M059J (cell line): ENCODE measurements at places on chromosomes 5 and 9. TPM values are rescaled to one million over a fixed set of nuclear protein-coding genes. Genes with fewer than 3 reads are reported as not detected.
A peak's percentile ranks its signal among the peaks of the same experiment; 100 is the strongest.

The FSTL4 gene
- not detected in 2 replicates for total RNA-seq

The FOXI1 gene
- not detected in 2 replicates for total RNA-seq

The PCDHB16 gene
- 3.0 and 8.6 TPM in 2 replicates for total RNA-seq

The ATOX1 gene
- total RNA-seq, result 169 and 189 TPM in 2 replicates

The KIF12 gene
- total RNA-seq, result 0.12 TPM in 1 of 2 replicates, not detected in the other

GRCh38 chr9:121863955-121864354 lies 212.5 kb downstream of the DAB2IP start:
- peak; percentile 71 for DNase-seq

DNA sequence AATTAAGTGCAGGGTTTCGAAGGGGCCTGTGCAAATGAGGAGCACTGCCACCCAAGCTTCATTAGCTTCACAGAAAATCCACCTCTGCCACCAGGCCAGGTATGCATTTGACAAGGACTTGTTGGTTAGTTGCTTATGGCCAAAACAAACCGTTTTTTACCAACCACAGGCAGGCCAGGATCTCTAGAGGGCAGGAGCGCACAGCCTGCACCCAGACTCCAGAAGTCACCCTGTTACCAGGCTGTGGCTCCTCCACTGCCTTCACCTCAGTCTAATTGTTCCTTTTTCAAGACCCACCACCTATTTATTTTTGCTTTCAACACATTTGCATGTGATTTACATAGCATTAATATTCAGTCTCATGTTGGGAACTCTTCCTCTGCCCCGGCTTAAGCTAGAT lies 78.3 kb upstream of the HSPA9 start:
- peak; percentile 62 for DNase-seq

DNA sequence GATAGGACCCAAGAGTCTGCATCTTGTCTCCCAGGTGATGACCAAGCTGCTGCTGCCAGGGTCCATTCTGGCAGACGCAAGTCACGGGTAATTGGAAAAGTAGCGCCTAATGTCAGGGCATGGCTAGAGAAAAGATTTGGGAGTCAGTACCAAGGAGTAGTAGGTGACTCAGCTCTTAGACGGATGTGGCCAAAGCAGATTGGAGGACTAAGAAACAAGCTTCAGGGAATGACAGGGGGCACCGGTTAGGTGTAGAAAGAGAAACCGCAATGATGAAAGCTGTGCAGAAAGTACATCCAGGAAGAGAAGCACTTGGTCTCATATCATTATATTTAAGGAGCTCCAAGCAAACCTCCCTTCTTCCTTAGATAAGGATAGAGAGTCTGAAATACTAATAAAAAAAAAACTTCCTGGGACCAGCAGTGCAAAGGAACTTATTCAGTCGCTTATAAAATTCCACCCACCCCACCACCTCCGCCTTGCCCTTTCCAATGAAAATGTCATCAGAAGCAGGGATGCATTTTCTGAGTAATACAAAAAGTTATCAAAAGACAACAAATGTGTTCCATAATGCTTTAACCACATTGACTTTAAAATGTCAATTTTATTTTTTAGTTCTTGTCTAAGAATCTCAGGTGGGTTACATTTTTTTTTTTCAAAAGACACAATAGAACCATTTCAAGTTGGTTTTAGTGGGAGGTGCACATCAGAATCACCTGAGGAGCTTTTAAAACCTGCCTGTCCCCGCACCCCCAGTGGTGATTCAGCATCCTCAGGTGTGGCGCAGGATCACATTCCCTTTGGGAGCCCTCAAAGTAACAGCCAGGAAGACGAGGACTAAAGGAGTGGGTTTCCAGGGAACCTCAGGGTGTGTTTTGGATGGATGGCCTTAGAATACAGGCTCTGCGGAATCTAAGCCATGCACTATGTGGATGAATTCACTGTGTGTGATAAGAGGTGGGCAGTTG lies 31.2 kb downstream of the PTPN3 start:
- DNase-seq, result peak; percentile 70

DNA sequence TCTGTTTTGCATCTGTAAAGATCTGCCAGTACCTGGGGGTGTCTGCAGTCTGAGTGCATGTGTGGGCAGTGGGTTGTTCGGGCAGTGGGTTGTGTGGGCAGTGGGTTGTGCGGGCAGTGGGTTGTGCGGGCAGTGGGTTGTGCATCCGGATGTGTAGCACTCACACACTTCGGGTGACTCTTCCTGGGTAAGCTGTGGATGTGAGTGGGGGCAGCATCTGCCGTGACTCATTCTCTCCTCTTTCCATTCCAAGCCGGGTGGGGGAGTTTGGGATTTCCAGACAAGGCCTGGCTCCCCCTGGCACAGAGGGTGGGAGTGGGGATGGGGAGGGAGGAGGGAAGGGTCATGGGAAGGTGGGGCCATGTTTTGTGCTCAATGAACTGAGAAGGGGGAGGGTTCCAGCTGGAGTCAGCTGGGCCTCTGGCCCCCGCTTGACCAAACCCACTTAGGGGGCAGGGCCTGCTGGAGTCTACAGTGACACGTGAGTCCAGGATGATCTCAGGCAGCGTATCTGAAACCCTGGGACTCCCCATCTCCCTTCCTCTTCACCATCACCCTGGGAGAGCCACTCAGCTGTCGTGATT lies 8.3 kb downstream of the CRB2 start:
- DNase-seq, result peak; percentile 47

- DNase-seq, result no peak
These were observed 16.1 kb upstream of the IL13 start for GRCh38 chr5:132641841-132642240.

- peak; percentile 66 for DNase-seq
These were observed 121.9 kb downstream of the CDH18 start for GRCh38 chr5:19866090-19866450.

- no peak for DNase-seq
These were observed 574.2 kb downstream of the RAB3C start for GRCh38 chr5:59157068-59157467.

DNA sequence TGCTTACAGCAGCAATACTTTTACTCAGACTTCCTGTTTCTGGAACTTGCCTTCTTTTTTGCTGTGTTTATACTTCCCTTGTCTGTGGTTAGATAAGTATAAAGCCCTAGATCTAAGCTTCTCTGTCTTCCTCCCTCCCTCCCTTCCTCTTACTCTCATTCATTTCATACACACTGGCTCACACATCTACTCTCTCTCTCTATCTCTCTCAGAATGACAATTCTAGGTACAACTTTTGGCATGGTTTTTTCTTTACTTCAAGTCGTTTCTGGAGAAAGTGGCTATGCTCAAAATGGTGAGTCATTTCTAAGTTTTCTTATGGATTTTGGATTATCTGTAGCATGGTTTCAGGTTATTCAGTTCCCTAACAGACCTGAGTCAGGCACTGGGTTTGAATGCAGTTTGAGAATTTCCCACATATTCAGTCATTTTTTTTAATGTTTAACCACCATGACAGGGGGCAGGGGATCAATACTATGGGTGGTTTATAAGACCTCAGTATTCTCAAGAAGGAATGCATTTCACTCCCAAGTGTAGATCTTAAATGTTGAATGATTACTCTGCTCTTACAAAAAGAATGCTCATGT lies at the start of gene IL7R:
Gene IL7R, plus strand, starts transcription at position 127 of the 587 bp plus-strand sequence. Its CDS starts 87 bp downstream, at position 214.
- peak; percentile 81 for DNase-seq

DNA sequence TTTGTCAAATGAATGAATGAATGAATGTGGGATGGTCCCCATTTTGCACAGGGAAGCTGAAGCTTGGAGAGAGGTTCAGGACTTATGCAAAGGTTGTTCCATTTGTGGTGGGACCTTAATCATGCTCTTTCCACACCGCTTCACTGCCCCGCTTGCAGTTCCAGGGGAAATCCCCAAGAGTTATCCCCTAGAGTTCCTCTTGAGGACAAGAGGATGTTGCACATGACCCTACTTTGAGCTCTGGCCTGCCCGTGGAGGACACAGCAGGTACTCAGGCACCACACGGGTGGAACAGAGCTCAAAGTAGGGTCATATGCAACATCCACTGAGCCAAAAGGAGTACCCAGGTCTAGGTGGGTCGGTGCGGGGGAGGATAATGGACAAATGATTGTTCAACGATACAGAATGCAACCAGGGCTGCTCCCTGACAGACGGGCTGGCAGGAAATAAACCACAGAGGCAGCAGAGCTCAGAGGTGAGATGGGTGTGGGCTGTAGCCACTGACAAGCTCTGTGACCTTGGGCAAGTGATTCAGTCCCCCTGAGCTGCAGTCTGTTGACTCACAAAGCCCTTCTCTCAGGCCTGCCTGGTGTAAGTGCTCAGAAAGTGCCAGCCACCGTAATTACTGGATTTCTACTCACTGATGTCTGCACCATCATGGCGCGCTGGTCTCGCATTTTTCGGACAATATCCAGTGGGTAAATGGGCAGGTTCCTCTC lies 60.3 kb upstream of the EPB41L4B start:
- DNase-seq, result peak; percentile 91

GRCh38 chr9:135690836-135691570 lies 8.3 kb downstream of the SOHLH1 start:
- no peak for DNase-seq

- no peak for DNase-seq
These were observed 63.5 kb downstream of the ROR2 start for GRCh38 chr9:91886414-91887076.

DNA sequence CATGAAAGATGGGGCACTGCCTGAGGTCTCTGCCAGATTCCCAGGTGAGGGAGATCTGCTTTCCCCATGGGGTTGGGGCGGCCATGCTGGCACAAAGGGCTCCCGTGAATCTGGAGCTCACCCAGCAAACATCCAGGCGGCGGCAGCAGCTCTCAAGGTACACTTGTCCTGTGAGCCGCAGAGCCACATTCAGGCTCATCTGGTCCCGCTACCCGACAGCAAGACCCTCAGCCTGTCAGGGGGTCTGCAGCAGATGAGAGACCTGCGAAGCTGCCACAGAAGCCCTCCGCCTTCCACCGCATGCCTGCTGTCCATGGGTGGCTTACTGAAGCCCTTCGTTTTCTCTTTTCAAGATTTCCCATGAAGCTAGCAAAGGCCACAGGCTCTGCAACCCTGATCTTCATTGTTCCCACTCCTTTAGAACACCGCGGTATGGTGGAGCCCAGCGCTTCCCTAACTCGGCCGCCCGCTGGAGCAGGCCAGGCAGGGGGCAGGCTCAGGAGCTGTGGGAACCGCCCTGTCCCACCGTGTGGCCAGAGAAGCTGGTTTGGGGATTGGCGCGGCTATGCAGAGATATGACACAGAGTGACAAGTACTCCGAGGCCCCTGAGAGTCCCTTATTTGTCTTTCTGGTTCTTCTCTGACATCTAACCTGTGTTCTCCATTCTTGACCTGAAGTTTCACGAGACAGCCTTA lies 8.8 kb downstream of the LRRC14B start:
- DNase-seq, result no peak

GRCh38 chr9:113978725-113979342 lies 99.3 kb downstream of the AMBP start:
- DNase-seq, result no peak

DNA sequence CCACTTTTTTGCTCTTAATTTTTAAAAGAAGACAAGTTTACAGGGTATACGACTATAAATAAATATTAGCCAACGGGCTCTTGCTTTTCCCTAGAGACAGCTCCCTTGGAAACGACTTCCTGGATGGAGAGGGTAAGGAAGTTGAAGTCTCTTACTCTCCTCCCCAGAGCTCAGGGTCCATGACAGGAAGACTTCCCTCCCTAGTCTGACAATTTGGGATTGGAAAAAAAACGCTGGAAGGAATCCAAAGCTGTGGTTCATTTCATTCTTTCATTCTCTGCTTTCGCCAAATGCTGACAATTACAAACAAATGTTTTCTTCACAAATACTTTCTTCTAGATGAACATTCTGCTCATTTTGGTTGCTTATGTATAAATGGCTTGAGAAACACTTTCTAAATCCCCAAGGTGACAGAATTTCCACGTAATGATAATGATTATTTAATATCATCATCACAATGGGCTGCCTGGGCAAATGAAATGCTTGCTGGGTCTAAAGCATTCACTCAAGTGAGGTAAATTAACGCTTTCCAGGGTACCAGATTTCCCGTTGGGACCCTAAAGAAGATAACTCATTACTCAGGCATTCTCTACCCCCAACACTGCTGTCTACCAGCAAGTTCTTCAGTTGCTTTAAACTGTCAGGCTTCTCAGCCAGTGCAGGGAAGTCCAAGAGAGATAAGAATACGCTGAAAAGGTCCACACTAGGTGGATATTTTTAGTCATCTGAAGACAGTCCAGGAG lies 139.8 kb upstream of the SLC30A5 start:
- DNase-seq, result peak; percentile 15

- no peak for DNase-seq
These were observed 23.9 kb downstream of the MEGF9 start for GRCh38 chr9:120690372-120690771.

- peak; percentile 87 for DNase-seq
These were observed 660 bp downstream of the SCAMP1 start for GRCh38 chr5:78360924-78361630.

DNA sequence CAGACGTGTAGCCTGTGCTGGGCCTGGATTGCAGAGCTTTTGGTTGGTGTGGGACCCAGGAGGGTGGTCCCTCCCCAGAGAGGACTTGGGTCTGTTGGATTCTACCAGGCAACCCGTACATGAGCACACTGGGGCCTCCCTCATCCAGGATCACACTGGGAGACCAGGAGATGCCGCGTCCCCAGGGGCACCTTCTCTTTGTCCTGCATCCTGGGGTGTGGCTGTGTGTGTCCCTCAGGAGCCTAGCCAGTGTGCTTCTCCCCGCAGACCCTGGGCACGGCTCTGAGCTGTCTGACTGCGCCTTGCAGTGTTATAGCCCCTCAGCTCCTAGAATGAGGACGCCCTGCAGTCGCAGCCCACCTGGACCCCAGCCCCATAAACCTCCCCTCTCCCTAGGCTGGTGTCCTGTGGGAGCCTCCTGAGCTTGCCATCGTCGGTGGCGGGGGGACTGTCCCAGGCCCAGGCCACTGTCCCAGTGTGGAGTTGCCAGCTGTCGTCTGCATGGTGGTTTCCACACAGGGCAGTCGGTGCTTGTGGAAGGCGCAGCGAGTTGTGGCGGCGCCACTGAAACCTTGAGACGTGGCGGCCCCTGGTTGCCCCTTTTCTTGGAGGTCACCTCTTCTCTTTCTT lies 27.6 kb downstream of the CEP72 start:
- no peak for DNase-seq

- no peak for DNase-seq
These were observed 320.2 kb downstream of the MAT2B start for GRCh38 chr5:163825661-163826060.

DNA sequence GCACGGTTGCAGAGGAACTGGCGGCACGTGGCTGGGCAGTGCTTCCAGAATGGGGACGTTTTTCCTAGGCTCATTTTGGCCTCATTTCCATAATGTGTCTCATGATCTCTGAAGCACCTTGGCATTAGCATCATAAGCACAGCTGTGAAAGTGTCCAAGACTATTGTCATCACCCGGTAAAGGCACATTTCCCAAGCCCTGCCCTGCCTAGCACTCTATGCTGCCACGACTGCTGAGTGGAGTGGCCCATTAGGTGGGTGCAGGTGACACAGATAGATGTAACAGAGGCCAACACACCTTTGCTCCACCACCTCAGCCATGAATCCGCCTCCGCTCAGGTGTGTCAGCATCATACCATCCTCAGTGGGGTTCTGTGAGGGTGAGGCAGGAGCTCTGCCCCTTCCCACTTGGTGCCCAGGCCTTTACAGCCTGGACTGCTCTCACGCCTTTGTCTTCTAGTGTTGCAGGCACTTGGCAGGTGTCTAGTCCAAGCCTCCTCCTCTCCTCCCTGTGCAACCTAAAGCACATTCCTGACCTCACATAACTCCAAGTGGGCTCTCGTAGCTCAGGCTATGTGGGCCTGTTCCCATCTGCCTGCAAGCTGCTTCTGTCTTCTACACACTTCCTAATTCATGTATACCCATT lies 213.0 kb downstream of the FSTL4 start:
- no peak for DNase-seq
